ENCODE measurements at places on chromosomes 7 and 10.

- no peak for DNase-seq
Measured at GRCh38 chr7:4738711-4739527, 36.5 kb upstream of the AP5Z1 start.

DNA sequence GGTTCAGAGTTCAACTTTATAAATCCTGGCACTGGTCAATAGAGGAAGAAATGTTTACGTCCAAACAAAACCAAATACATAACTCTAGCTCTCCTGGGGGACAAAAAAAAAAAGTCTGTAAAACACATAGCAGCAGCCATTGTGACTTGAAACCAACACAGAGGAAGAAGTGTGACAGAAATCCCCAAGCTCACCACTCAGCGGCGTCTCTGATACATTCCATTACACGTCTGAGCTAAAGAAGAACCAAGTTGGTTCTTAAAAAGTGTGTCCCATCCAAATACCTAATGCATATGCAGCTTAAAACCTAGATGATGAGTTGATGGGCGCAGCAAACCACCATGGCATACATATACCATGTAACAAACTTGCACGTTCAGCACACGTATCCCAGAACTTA is 58.3 kb upstream of the NANOS1 start:
- DNase-seq: no peak

DNA sequence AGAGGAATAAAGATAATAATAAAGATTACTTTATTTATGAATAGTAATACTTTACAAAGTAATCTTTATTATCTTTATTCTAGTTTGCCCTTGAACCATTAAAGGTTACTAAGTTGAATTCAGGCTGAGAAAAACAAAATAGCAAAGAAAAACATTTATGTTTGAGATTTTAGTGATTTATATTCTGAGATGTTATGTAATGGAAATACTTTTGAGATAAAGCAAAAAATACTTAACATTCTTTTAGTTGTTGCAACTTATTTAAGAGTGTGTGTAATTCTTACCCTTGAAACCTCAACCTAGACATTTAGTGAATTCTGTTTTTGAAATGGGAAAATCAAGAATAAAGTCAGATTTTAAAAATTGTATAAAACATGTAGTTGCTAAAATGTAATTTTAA is 40.0 kb downstream of the MINPP1 start:
- no peak for DNase-seq

- no peak for DNase-seq
Measured at GRCh38 chr7:103031781-103032180, 42.8 kb downstream of the FBXL13 start.

- no peak for DNase-seq
Measured at GRCh38 chr7:135074096-135074495, 73.8 kb upstream of the TMEM140 start.

DNA sequence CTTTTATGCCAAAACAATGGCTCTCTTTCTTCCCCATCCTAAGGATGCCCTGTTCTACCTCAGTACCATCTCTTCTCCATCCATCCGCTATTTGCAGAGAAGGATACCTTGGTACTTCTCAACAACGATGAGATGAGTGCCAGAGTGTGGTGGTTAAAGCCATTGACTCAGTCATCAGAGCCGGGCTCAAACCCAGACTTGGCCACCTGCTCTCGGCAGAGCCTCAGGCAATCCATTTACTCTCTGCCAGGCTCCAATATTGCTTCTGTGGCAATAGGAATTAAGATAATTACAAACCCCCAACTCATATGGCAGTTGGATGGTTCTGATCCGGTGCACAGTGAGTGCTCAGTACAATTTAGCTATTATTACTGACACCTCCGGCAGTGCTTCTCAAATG is 121.3 kb downstream of the PRLHR start:
- no peak for DNase-seq

DNA sequence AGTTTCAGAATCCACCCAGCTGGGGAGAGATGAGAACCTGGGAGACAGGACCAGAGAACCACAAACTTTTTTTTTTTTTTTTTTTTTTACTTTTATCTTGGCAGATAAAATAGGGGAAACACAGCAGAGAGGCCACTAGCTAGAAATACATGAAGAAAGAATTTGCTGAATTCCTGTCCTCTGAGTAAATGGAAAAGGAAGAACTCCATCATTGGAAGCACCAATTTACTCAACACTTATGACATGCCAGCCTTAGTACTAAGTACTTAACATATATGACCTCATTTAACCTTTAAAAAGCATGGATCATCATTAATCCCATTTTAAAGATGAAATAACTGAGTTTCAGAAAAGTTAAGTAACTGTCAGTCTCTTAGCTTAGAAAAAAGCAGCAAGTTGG is 343.0 kb upstream of the NPSR1 start:
- DNase-seq: no peak

GRCh38 chr10:100983868-100984671 is 3.2 kb downstream of the MRPL43 start:
- DNase-seq: no peak

DNA sequence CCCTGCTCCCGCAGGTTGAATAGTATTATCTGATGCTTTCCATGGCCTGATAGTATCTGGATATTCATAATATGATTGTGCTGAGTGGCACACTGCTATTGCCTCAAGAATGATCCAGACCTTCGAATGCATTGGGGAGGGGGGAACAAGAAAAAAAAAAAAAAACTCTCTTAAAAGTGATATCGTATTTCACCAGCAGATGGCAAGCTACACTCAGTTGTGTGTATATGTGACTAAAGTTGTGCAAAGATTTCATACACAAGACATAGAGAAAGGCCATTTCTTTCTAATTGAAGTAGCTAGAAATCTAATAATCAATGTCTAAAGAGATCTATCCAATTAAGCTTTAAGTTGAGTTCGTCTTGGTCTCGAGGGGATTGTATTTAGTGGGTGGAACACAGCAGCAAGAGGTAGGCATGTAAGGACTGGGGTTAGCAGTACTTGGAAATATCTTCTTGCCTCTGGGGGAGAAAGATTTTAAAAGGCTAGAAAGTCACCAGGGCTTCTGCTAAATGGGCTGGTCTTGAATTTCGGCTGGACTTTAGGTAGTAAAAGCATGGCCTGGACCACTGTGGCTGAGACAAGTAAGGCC is 15.3 kb downstream of the SFRP4 start:
- DNase-seq: no peak

DNA sequence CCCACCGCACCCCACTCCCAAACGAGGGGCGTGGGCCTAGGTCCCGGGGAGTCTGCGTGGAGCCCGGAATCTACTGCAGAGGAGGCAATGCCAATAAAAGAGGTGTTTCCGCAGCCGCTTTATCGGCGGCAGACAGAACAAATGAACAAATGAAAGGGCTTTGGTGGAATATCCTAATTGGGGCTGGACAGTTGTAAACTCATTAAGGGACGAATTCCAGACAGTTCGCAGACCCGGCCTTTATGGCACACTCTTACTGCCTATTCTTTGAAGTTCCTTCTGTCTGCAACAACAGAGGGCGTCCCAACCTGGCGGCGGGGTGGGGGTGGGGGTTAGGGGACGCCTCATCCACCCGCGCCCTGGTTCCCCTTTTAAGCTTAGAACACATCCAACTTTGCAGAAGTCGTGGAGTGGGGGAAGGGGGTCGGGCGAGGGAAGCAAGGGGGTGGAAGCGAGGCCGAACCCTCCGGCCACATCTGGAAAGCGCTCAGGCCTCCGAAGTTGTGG is 4.1 kb downstream of the HOXA9 start:
- no peak for DNase-seq

DNA sequence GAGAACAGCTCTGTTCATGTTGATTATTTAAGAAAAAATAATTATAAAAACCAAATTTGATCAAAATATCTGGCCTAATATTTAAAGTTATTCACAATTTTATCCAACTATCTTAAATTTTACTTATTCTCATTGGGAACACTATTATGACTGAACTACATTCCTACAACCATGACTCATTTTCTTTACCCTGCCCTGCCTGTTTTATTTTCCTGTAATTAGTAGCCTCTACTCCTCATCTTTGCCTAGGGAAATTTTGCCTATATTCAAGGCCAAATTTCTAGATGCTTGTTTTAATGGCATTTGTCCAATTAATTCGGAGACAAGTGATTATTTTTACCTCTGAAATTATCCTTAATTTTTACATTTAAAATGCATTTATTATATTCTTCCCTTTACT is 289.7 kb upstream of the TMEM229A start:
- DNase-seq: no peak

DNA sequence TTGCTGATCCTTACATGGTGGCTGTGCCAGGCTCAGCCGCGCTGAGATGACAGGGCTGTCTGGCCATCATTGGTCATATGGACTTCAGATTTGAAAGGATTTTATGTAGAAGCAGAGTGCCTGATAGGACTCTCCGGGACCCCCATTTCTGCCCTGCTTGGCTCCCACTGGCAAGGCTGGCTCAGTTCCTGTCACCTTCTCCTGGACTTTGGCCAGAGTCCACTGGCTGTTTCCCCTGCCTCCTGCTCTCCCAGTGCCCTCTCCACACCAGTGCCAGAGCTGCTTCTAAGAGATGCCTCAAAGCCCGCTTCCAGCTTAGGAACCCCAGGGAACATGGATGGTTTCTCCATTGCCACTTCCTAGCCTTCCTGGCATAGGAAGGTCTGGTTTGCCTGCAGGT is 5.1 kb upstream of the SH2D4B start:
- no peak for DNase-seq

- no peak for DNase-seq
Measured at GRCh38 chr7:141094336-141095070, 20.6 kb downstream of the TMEM178B start.

DNA sequence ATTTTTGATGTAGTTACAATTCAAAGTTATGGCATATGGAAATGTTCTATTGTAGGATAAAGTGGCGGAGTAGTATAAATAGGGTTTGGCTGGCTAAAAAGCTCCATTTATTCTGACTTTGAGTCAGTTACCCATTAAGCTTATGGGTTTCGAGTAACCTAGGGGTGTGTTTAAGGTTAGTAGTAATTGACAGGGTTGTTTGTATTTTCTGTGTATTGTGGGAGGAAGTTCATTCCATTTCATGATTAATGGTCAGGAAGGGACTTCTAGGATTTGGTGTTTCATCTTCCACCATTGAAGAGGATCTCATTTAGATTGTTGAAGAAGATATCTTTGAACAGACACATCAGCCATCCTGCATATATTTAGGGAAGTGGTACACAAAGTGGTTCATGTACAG is 75.0 kb downstream of the BICC1 start:
- no peak for DNase-seq

DNA sequence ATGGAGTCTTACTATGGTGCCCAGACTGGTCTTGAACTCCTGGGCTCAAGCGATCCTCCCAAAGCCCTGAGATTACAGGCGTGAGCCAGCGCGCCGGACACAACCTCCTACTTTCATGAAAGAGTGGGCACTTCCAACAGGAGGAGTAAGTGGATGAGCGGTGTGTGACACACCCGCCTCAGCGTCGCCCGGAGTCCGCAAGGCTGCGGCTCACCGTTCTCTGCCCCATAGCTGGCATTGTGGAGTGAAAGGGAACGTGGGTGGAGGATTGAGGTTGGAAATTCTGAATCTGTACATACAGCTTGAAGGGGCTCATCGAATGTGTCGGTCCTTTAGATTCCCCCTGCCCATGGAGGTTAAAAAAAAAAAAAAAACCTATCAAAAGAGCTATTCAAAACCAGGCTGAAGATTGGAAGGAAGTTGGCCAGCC is 524 bp upstream of the PRXL2A start:
- peak; percentile 39 for DNase-seq

- DNase-seq: no peak
Measured at GRCh38 chr10:126570621-126571602, 99.6 kb downstream of the C10orf90 start.

GRCh38 chr10:62050346-62050892 is 148.9 kb downstream of the ARID5B start:
- DNase-seq: no peak

- DNase-seq: no peak
Measured at GRCh38 chr7:121019018-121019417, 30.5 kb downstream of the CPED1 start.

DNA sequence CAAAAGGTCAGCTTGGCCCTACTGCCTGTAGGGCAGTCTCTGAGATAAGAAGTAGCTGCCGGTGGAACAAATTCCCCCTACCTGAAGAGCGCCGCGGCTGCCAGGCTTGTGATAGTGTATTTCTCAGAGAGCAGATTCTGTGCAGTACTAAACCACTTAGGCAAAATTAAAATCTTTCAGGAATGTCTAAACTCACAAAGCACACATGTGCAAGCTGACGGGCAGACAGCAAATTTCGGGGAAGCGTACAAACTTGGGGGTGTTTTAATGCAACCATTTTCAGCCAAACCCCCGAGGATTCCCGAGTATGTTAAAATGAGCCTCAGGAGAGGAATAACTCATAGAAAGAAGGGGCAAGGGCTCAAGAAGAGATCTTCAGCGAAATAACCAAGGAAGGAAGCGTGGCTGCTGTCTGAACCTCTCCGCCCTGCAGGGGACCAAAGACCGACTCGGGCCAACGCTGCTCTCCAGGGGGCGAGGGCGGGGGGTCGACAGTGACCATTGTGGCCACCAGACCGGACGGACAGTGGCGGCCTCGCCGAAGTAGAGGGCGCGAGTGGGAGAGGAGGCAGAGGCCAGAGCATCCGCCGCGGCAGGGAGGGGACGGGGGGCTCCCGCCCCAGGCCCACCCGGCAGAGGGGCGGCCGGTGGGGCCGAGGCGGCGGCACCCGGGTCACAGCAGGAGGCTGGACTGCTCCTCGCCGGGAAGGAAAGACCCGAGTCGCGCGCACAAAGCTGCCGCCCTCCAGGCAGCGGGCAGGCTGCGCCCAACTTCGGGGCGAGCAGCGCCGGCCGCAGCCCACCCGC is 819 bp downstream of the HYCC1 start:
- no peak for DNase-seq

DNA sequence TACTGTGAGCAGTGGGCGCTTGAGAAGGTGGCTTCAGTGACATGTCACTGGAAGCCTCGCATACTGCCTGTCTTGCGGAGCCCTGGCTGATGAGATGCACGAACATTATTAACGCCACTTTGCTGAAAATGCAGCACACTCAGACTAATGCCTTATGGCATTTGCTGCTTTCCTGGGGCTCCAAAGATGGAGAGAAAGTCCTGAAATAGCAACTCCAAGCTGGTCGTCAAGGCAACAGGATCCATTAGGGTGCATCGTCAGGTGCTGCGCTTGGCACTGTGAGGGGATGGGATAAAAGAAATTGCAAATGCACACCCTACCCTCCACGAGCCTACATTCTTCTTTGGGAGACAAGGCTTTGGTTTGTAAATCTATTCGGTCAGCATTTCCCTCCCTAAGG is 592.5 kb downstream of the TYW1 start:
- DNase-seq: no peak

- no peak for DNase-seq
Measured at GRCh38 chr7:101635484-101635883, 6.4 kb upstream of the MYL10 start.
